ENCODE measurements at places on chromosomes 16 and 17.

DNA sequence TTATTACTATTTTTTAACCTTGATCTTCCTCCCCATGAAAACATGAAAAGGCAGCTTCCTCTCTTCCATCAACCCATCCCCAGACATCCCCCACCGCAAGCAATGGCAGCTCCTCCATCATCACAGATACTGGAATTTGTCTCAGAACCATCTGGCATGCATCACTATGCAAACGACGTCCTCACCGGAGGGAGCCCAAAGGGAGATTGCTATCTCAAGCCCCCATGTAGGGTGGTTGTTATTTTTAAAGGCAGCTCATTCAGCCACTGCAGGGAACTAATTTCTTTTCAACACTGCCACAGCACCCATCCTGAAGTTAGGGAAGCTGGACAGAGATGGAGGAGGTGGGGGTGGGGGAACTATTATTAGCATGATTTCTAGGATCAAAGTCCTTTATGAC lies 222.5 kb downstream of the FOXL1 start:
- no peak for DNase-seq

- DNase-seq, result no peak
Measured at GRCh38 chr17:79215631-79216030, 141.0 kb downstream of the ENGASE start.

DNA sequence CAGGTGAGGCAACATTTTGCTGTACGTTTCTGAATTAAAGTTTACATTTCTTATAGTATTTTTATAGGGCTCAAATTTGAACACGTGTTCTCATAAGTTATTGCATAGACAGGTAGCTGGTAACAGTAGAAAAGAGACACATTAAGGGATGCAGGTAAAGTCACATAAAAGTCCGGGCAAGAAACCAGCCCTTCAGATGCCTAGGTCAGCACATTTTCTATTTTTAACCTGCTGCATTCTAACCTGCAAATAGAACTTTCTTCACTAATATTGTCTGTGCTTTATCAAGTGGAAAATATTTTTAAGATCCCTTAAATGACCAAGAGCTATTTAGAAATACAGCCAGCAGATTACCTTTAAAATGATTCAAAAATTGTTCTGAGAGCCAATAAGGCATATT lies 307.4 kb upstream of the AXIN2 start:
- no peak for DNase-seq

- no peak for DNase-seq
Measured at GRCh38 chr16:81586417-81586816, 141.8 kb downstream of the CMIP start.

GRCh38 chr16:19177111-19177739 lies 9.2 kb downstream of the SYT17 start:
- DNase-seq, result no peak

- no peak for DNase-seq
Measured at GRCh38 chr16:47958726-47959125, 197.1 kb downstream of the ABCC12 start.

DNA sequence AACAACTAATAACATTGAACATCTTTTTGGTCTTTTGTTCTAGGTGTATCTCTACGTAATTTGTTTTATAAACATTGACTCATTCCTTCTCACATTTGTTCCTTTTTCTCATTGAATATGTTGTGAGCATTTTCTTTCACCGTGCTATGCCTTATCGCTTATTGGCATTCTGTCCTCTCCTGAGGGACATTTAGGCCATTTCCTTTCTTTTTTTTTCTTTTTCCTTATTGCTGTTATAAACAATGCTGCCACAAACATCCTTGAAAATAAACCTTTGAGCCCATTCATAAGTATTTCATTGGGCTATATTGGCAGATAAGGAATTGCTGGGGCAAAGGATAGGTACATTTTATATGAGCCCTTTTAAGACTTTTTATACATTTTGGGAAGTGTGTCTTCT lies 32.4 kb downstream of the WSCD1 start:
- DNase-seq, result no peak

DNA sequence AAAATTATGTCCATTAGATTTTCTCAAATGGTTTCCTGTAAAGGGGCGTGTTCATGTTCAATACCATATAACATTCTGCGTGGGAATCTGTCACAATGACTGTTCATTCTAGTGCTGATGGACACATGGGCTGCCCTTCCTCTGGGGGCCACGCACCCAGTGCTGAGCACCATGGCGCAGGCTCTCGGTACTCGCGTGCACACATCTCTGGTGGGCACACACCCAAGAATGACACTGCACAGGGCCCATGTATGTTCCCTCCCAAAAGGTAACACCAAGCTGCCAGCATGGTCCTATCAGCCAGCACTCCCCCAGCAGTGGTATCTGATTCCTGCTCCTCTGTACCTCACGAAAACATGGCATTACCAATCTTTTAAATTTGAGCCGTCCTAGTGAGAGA lies 13.7 kb downstream of the B9D1 start:
- DNase-seq, result no peak

DNA sequence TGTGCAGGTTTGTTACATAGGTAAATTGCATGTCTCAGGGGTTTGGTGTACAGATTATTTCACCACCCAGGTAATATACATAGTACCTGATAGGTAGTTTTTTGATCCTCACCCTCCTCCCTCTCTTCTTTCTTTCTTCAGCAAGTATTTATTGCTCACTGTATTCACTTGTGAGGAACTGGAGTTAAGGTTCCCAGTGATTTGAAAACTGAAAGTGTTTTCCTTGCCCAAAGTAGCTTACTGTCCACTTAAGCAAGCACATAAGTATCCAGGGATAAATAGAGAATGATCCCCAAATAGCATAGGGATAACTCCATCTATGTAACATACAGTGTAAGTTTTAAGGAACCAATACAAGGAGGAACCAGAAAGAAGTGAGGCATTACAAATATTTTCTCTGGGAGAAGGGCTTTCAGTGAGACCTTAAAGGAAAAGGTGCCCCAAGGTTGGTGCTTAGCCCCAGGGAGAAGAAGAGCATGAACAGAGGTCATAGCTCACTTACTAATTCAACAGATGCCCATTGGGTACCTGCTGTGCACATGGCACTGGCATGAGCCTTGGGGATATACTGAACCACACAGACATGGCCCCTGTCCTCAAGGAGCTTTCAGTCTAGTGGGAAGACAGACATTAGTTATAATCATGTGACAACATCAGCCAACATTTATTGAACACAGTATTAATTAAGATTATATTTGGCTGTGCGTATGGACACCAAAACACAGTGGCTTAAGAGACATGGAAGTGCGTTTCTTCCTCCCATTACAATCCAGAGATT lies 17.0 kb downstream of the MYL4 start:
- no peak for DNase-seq

GRCh38 chr17:42361781-42362186 lies 26.5 kb downstream of the STAT3 start:
- no peak for DNase-seq

DNA sequence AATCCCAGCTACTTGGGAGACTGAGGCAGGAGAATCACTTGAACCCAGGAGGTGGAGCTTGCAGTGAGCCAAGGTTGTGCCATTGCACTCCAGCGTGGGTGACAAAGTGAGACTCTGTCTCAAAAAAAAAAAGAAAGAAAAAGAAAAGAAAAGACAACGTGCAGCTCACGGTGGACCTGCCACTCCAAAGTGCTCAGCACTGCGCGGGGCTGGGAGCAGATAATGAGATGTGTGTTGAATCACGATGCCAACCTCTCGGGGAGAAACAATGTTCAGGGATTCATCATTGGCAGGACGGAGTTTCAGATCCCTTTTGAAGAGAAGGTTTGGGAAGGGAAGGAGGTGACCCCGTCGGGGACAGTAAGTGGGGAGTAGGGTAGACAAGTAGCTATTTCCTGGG lies 19.2 kb downstream of the WFDC1 start:
- no peak for DNase-seq

All from NCI-H1048 (cell line).